Bronchial epithelial cell (primary cell): ENCODE measurements at places on chromosomes 3 and 15. TPM values are rescaled to one million over a fixed set of nuclear protein-coding genes. Genes with fewer than 3 reads are reported as not detected.

GRCh38 chr3:158896729-158897128 is 94.9 kb downstream of the MFSD1 start:
- no peak for DNase-seq

DNA sequence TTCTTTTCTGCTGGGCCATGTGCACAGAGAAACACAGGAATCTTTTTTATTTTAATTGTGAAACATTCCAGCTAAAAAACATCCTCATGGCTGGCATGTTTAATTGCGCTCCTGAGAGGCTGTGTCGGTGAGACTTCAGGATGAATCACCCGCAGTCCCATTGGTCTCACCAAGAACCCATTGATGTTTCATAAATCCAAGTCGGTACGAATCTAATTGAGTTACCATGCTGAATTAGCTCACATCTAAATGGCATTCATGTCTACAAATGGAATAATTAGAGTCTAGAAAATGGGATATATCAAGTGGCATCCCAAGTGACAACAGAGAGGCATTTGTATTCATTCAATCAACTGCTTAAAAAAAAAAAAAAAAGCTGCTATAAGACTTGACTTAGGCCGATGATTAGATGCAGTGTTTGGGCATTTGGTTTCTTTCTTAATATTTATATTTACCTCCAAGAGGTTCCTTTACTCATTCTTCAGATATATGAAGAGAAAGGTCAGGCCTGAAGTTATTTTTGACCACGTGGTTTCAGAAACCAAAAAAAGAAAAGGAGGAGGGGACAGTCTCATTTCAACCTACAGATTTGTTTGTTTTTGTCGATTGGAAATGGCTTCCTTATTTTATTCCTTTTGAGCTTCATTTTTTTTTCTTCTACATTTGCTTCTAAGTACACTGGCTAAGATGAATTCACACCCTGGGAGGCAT is 79.1 kb upstream of the FOXB1 start:
- no peak for DNase-seq

- no peak for DNase-seq
Observed at GRCh38 chr3:94513600-94513999, 450.7 kb downstream of the NSUN3 start.

DNA sequence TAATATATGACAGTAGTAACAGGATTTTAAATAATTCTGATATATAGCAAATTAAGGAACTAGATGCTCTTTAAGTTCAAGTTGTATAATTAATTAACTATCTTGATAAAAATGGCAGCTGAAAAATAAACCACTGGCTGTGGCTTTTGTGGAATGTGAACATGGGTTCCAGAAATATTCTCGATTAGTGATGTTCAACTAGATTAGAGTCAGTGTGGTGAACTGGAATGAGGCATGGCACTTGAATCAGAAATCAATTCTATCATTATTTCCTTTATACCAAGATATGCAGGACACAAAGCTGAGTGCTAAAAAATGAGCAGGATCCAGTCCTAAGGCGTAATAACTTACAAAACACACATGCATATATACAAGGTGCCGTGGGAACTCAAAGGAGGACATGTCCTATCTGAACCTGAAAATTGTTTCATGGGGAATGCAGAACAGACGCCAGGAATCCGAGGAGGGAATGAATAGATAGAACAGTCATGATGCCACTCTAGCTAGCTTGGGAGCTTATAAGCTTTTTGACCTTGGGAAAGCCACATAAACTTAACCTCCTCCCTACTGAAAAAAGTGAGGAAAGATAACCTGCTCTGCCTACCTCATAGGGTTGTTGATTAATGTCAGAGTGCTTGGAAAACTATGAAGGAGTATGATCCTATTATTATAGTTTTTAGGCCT is 402.4 kb downstream of the PLCL2 start:
- no peak for DNase-seq

GRCh38 chr3:39260957-39261356 is 18.9 kb downstream of the CX3CR1 start:
- DNase-seq, result peak; percentile 97

- no peak for DNase-seq
Observed at GRCh38 chr3:64961301-64961700, 273.5 kb upstream of the ADAMTS9 start.

- DNase-seq, result no peak
Observed at GRCh38 chr3:128100161-128100560, 23.5 kb downstream of the RUVBL1 start.

DNA sequence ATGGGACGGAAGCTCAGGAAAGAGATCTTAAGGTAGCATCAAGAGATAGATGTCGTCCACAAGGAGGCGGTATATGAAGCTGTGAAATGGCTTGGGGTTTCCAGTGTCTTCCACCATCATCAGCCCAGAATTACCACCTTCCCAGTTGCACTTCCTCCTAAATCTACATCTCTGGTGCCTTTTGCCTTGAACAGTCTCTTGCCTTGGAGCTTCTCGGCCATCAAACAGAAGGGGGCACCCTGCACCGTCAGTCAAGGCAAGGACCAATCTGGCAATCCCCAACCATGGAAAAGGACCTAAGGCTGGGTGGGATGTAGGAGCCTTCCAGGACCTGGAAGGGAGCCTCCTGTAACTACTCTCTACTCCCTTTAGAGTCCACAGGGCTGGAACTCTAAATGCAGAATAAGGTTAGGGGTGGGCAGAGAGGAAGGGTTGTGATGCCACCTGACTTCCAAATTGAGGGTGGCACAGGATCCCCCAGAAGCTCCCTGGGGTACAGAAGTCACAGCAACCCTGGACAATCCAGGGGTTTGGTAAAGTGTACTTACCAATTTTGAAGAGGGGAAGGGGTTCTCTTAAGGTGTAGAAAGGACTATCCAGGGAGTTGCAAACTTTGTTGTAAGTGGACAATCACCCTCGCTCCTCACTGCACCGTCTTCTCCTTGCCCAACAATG is 1.0 kb upstream of the RYR3 start:
- peak; percentile 30 for DNase-seq

GRCh38 chr15:41443275-41443674 is 26.4 kb downstream of the RTF1 start:
- no peak for DNase-seq

- DNase-seq, result no peak
Observed at GRCh38 chr3:112302881-112303763, 9.1 kb upstream of the SLC9C1 start.

- peak; percentile 95 for DNase-seq
Observed at GRCh38 chr15:67125589-67126502, 60.4 kb downstream of the SMAD3 start.

GRCh38 chr15:85124173-85124572 is 142.5 kb downstream of the PDE8A start:
- DNase-seq, result no peak

GRCh38 chr3:67535006-67535405 is 119.4 kb downstream of the SUCLG2 start:
- DNase-seq, result no peak

GRCh38 chr3:117567906-117568305 is 858.3 kb downstream of the TUSC7 start:
- no peak for DNase-seq

GRCh38 chr3:108554229-108554628 is 35.0 kb downstream of the CIP2A start:
- peak; percentile 17 for DNase-seq

GRCh38 chr3:192706272-192706671 is 21.1 kb downstream of the FGF12 start:
- DNase-seq, result no peak

GRCh38 chr15:99511866-99512661 is 53.7 kb upstream of the MEF2A start:
- DNase-seq, result no peak

DNA sequence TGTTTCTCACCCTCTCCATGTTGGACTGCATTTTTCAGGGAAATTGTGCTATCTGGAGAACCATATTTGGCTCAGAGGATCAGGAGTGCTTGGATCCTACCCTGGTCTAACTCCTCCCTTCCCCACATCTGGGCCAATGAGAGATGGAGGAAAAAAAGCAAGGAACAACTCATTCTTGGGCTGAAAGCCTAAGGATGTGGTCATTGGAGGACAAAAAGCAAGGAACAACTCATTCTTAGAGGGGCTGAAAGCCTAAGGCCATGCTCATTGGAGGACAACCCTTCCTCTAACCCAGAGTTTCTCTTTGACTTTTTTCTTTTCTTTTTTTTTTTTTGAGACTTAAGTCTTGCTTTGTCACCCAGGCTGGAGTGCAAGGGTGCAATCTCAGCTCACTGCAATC is 48.6 kb upstream of the CHRNB4 start:
- DNase-seq, result no peak

The GPR149 gene
- not detected in 2 replicates for total RNA-seq

The MORC1 gene
- not detected in 2 replicates for total RNA-seq

The RPP14 gene
- total RNA-seq, result 18.1 and 20.3 TPM in 2 replicates

The GOLGA8J gene
- not detected in 2 replicates for total RNA-seq
